CD8-positive, alpha-beta T cell (primary cell): ENCODE measurements at places on chromosomes 16 and 17.

DNA sequence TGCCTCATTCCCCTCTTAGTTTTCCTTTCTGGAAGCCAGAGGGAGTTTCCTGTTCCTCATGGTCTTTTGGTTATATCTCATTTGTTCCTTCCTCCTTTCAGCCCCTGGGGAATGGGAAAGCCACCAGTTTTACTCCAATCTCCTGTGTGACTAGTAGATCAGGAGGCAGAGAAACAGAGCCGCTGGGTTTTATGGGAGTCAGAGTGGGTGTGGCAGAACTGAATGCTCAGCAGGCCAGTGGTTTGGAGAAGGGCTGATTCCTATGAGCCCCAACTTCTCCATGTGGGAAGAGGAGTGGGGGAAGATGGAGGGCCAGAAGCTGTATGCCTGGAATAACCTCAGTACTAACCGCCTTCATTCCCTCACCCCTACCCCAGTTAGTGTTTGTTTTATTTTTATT lies 4.1 kb downstream of the DNAH2 start:
- no peak for DNase-seq

- no peak for DNase-seq
Measured at GRCh38 chr16:66598111-66598510, 6.4 kb upstream of the CMTM3 start.

GRCh38 chr17:32315171-32315570 lies 26.8 kb downstream of the C17orf75 start:
- DNase-seq = no peak

DNA sequence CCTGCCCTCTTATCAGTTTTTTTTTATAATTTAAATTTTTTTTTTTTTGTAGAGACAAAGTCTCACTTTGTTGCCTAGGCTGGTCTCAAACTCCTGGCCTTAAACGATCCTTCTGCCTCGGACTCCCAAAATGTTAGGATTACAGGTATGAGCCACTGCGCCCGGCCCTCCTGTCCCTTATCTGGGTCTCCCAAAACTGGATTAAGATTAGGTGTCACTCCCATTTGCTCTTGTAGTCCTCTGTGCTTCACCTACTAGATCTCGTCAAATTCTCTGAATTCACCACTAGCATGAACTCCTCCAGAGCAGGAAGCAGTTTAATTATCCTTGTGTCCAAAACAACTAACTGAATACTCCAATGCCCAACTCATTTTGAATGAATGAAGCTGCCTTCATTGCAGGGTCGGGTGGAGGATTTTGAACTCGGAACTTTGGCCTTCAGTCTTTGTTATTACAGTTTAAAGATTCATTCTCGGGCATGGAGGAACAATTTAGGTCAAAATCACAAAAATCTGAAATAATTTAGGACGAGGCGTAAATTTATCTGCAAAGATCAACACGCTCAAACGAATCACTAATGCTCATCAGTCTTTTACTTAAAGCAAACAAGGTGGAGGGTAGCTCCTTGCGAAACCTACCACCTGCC lies 802 bp upstream of the ATXN2L start:
- DNase-seq = no peak

GRCh38 chr17:13031718-13032350 lies 14.0 kb upstream of the ELAC2 start:
- peak; percentile 64 for DNase-seq

GRCh38 chr17:65079489-65079900 lies 23.0 kb upstream of the GNA13 start:
- no peak for DNase-seq

GRCh38 chr16:89615596-89616090 lies 2.2 kb downstream of the DPEP1 start:
- DNase-seq = peak; percentile 55

DNA sequence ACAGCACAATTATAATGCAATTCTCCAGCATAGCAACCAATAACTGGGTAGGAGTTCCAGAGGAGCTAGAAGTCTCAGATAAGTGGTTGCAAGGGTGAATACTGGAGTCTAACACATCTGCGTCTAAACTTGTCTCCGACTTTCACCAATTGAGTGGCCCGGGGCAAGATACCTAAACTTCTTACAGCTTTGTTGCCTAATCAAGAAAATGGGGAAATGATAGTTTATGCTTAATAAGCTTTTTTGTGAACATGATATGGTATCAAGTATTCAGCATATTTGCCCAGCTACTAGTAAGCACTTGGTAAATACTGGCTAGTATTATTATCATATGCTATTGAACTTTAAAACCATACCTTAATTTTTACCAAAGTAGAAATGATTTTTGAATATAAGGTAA lies 183.5 kb downstream of the KCNJ2 start:
- no peak for DNase-seq
